Esophagus squamous epithelium (tissue), 5 donors: ENCODE measurements at places on chromosomes 6 and 20. TPM values are rescaled to one million over a fixed set of nuclear protein-coding genes. Genes with fewer than 3 reads are reported as not detected.

Gene DSP
- 1,087 TPM for total RNA-seq

GRCh38 chr6:106223300-106223930, 102.1 kb downstream of the ATG5 start:
- H3K27me3 ChIP-seq, result no peaks in the 10 kb centered on the region
- DNase-seq, result no peak
- no peak overlapping the region for H3K27ac ChIP-seq
- peaks cover 13% of the 10 kb centered on the region for H3K36me3 ChIP-seq
- no peak overlapping the region for H3K4me3 ChIP-seq
- no peaks in the 10 kb centered on the region for H3K4me1 ChIP-seq

DNA sequence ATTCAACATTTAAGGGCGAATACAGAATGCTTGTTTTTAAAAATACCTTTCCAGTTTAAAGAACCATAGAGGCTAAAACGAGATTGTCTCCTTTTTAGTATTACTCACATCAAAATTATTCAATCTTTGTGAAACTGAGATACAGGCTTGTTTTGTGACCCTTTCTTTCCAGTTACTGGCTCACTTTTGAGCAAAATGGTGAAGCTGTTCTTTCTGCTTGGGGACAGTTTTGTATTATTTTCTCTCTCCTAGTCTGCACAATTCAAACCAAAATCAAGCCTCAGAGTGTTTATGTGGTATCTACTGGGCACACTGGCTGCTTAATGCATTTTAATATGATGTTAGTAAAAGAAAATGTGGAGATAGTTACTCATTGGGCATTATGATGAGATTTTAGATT, 36.5 kb downstream of the HIVEP1 start:
- no peaks in the 10 kb centered on the region for H3K27me3 ChIP-seq
- H3K27ac ChIP-seq, result no peak overlapping the region
- no peak overlapping the region for H3K4me3 ChIP-seq
- DNase-seq, result no peak
- peaks cover 26% of the 10 kb centered on the region for H3K4me1 ChIP-seq

DNA sequence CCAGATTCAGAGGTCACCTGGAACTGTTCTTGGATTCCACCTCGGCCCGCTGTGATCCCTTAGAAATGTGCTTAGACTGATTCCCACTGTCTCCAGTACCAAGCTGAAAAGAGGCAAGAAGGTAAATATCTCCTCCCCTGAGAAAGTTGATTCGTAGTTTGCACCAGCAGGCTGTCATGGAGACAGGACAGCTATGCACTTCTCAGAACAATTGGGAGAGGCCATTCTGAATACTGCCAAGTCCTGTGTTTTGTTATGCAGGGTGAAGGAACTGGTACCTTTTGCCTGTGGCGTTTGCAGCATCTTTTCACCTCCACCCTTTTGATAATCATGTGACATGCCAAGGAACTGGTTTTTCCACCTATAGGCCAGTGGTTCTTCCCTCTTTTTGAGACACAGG, 58.2 kb upstream of the RNGTT start:
- no peaks in the 10 kb centered on the region for H3K36me3 ChIP-seq
- no peaks in the 10 kb centered on the region for H3K27me3 ChIP-seq
- peak overlapping the region; percentile 85 for H3K27ac ChIP-seq
- DNase-seq, result no peak

Gene SLC13A3
- 1.1 TPM for total RNA-seq

Gene OR2H2
- total RNA-seq, result not detected

DNA sequence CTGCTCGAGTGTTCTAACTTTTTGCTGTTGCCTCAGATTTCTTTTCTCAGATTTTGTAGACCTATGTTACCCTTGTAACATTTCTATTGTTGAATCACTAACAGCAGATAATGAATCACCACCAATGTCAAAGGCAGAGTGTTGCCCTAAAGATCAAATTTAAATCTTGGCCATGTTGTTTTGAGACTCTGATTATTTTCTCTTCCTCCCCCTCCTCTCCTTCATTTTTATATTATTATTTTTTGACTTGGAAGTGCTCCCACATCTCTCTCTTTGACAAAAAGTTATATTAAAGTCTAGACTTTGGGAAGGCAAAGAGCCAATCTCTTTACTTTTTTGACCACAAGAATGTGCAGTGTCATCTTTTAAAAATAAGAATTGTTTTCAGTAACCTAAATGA, 422.7 kb downstream of the NKAIN2 start:
- H3K4me3 ChIP-seq, result no peak overlapping the region
- no peaks in the 10 kb centered on the region for H3K4me1 ChIP-seq
- no peak for DNase-seq
- H3K27ac ChIP-seq, result no peak overlapping the region
- H3K36me3 ChIP-seq, result no peaks in the 10 kb centered on the region
- H3K27me3 ChIP-seq, result no peaks in the 10 kb centered on the region

DNA sequence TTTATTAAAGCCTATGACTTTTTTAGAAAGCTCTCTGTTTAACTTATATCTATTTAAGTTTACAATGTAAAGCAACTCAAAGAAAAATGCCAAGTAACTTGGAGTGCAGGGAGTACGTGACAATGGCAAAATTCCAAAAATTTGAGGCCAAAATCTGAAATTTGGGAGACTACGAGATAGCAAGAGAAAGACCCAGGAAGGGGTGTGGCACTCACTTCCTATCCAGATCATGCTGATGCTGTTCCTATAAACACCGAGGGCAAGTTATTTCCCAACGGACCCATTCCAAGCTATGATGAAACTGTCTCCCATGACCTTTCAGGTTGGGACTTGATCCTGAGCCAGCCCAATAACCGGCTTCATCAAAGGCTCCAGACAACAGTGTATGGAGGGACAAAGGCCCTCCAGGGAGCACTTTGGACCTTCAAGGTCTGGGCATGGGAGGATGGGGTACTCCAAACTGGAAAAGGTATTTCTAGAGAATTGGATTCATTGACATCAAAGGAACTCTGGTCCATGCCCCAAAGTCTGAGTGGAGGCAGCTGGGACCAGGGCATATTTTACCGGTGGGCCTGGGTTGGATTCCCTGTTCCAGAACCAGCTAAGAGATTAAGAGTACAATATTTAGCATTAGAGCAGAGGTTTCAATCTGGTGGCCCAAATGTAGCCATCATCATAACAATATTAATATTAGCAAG, 15.7 kb upstream of the SLC13A3 start:
- no peak for DNase-seq
- no peaks in the 10 kb centered on the region for H3K27me3 ChIP-seq
- no peaks in the 10 kb centered on the region for H3K4me1 ChIP-seq
- H3K27ac ChIP-seq, result no peak overlapping the region
